ENCODE measurements at places on chromosomes 2 and 18. TPM values are rescaled to one million over a fixed set of nuclear protein-coding genes. Genes with fewer than 3 reads are reported as not detected.

CD207 gene
- total RNA-seq = not detected

EPB41L3 gene
- total RNA-seq = 18.9 TPM

STK36 gene
- total RNA-seq = 41.5 TPM

- DNase-seq = no peak
These were observed 375.5 kb downstream of the ZNF521 start for GRCh38 chr18:24976502-24976901.

DNA sequence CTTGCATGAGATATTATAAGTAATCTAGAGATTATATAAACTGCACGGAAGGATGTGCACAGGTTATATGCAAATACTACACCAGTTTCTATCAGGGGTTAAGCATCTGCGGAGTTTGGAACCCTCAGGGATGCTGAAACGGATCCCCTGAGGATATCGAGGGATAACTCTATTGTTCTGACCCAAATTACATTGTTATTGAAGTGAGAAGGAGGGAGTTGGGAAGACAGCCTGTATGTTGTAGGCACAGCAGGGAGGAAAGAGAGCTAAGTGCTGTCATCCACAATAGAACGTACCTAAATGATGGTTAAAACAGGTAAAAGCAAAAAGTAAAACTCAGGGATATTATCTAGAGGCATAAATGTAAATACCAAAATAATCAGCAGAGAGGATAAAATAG, 44.6 kb upstream of the SMAD2 start:
- DNase-seq = no peak

- DNase-seq = no peak
These were observed 67.1 kb upstream of the EPAS1 start for GRCh38 chr2:46230115-46230571.
